ENCODE measurements at places on chromosomes 16 and 17.

- DNase-seq = no peak
Observed at GRCh38 chr17:55116440-55116914, 147.9 kb downstream of the STXBP4 start.

DNA sequence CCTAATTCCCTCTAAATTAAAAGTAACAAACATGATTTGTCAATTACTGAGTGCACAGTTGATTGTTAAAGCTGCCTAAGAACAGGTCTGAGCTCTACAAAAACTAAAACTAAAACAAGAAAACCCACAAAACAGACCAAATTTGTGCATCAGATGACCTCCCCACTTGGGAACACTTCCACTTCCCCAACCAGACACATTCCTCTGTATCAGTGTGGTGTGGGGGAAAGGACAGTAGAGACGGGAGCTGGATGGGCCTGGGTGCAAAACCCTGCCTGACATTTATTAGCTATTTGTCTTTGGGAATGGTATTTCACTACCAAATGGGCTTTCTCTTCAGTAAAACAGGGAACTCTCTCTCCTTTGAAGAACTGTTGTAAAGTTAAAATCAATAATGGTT lies 29.8 kb downstream of the STAT3 start:
- DNase-seq = no peak

DNA sequence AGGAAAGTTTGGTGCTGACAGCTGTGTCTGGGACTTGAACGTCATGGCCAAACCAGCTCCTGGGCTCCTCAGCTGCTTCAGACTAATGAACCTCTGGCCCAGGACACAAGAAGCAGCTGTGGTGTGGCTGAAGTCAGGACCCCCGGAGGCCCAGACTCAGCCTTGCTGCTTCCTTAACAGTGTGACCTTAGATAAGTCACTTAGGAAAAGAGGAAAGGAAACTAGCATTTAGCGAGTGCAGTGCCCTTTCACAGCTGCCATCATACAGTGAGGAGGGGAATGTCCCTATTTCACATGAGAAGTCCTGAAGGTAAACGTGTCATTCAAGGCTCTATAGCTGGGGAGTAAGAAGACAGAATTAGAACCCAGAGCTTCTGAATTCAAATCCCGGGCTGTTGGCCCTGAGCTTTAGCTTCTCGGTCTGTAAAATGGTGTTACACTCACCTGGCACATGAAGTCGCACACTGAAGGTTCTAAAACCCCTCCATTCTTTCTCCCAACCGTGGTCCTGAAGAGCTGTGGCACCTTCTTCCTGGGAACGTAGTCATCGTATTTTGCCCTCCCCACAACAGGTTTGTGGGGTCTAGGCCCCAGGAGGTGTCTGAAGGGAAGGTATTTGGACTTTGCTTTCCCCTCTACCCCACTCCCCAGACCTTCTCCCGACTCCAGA lies 910 bp upstream of the RAMP2 start:
- no peak for DNase-seq

DNA sequence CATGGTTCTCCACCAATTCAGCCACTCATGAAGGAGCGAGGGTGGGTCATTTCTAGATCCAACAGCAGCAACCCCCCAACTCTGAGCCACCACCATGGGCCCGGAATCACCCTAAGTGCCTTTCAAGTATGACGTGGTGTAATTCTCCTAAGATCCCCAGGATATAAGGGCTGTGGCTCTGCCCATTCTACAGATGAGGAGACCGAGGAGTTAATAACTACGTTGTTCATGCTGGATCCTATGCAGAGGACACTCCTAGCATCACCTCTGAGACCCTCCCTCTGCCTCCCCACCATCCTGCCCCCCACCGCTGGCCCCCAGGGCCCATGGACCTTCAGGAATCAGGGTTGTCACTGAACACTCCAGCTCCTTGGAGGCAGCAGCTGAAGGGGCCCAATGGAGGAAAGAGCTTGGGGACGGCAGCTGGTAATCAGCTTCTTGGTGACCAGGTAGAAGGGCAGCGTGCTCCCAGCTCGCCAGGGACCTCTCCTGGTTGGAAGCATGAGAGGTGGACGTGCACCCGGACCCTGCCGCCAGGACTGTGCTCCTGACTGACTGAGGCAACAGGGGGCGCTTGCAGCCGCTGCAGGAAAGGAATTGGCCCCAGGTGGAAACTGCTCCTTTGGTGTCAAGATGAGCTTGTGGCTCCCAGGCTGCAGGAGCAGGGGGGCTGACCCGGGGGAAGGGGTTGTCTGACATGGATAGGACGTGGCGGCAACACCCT lies 28.2 kb upstream of the CACNG1 start:
- no peak for DNase-seq

- DNase-seq = no peak
Observed at GRCh38 chr16:68774982-68775634, 38.0 kb downstream of the CDH1 start.

GRCh38 chr16:81866820-81867440 lies 87.8 kb downstream of the PLCG2 start:
- no peak for DNase-seq

GRCh38 chr17:15340966-15341365 lies 431 bp downstream of the TEKT3 start:
- DNase-seq = no peak

GRCh38 chr16:425740-426114 lies 278 bp downstream of the RAB11FIP3 start:
- no peak for DNase-seq

DNA sequence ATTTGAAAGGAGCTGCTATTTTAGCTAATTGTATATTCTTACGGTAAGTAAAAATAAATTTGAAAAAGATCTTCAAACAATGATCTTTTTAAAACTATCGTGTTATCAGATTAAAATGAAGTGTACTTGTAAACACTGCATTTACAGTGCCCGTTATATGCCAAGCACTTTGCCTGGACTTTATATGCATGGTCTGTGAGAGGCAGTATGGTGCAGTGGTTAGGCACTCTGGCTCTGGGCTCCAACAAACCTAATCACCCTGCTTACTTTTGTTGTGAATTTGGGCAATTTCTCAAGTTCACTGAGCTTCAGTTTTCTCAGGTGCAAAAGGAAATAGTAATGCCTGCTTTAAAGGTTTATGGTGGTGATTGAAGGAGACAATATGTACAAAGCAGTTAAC lies 1.4 kb downstream of the PMP22 start:
- no peak for DNase-seq

DNA sequence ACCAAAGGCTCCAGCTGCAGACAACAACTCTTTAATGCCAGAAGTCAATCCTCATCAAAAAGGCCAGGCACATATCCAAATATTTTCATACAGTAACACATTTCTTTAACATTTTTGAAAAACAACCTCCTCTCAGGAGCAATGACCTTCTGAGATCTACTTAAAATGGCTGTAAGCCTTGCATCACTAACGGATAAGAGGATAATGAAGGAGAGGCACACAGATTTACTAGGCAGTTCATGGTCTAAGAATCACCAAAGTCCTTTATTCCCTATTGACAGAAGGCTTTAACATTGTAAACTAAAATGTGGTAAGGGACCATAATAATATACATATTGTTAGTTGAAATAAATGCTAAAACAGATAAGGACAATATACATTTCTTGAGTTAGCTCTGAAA lies 114.7 kb downstream of the USP32 start:
- DNase-seq = no peak

GRCh38 chr17:70813355-70813930 lies 644.1 kb downstream of the KCNJ2 start:
- DNase-seq = no peak

DNA sequence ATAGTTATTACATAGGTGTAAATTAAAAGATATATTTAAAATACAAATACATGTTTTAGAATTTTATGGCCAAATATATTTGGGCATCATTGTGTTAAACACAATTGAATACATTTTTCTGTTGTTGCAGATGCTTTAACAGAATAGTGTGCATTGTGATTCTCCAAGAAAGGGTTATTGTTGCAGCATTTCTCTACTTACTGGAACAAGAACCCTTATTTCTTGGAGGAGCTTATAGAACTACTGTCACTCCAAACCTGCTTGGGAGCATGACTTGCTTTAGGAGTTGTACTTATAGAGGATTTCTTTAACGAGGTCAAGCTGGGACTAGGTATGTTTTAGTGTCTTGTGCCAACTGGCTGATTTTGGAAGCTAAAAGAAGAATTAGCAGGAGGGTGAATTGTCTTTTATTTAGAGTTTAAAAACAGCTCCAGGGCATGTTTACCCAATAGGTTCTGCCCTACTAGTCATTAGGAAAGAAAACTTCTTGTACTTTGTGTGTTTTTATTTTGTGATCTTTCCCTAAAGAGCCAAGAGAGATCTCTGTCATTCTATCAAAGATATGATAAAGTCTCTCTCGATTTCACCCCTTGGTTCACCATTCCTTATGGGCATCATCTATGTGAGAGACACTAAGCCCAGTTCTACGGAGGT lies 279.8 kb upstream of the SALL1 start:
- DNase-seq = no peak

DNA sequence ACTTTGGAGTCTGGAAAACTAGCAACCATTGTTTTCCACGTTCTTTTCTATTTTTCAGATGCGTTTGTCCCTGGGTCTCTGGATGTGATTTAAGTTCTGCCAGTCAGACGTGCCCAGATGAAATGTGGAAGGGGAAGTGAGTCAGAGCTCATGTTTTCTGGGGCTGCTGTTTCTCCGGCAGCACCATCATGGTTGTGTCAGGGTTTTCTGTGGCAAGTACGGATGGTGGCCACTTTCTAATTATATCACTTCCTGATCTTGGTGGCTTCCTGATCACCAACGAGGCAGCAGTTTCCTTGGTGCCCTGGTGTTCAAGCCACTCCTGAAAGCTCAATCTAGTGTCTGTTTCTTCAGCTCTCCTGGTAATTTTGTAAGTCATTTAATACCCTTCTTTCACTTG lies 31.4 kb upstream of the PMFBP1 start:
- no peak for DNase-seq

- DNase-seq = no peak
Observed at GRCh38 chr16:52141871-52142270, 405.1 kb downstream of the TOX3 start.

- no peak for DNase-seq
Observed at GRCh38 chr17:7562208-7562605, 488 bp downstream of the SENP3 start.

- no peak for DNase-seq
Observed at GRCh38 chr17:75876938-75877751, 1.2 kb downstream of the TRIM47 start.

- no peak for DNase-seq
Observed at GRCh38 chr16:67549240-67549639, 13.1 kb upstream of the CTCF start.

DNA sequence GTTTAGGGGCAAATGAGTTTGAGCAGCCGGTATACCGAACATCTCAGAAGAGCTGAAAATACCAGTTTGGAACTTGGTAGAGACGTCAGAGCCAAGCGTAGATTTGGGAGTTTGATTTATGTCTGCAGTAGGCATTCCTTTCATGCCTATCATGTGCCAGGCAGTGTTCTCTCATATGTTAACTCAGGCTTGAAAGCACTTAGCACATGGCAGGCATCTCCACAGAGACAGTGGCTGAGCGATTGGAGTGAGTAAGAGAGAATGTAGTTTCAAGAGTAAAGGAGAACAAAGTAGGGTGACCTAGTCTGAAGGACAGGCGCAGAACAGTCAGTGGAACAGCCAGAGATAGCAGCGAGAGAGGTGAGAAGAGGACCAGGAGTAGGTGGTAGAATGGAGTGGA lies 207.0 kb downstream of the FTO start:
- no peak for DNase-seq

Data from cerebellar nuclear complex (tissue), 1 donor.